Calu3 (cell line): ENCODE measurements at places on chromosomes 3 and 15. TPM values are rescaled to one million over a fixed set of nuclear protein-coding genes. Genes with fewer than 3 reads are reported as not detected.

GRCh38 chr3:56711344-56711743 lies 28.3 kb upstream of the TASOR start:
- DNase-seq: no peak

DNA sequence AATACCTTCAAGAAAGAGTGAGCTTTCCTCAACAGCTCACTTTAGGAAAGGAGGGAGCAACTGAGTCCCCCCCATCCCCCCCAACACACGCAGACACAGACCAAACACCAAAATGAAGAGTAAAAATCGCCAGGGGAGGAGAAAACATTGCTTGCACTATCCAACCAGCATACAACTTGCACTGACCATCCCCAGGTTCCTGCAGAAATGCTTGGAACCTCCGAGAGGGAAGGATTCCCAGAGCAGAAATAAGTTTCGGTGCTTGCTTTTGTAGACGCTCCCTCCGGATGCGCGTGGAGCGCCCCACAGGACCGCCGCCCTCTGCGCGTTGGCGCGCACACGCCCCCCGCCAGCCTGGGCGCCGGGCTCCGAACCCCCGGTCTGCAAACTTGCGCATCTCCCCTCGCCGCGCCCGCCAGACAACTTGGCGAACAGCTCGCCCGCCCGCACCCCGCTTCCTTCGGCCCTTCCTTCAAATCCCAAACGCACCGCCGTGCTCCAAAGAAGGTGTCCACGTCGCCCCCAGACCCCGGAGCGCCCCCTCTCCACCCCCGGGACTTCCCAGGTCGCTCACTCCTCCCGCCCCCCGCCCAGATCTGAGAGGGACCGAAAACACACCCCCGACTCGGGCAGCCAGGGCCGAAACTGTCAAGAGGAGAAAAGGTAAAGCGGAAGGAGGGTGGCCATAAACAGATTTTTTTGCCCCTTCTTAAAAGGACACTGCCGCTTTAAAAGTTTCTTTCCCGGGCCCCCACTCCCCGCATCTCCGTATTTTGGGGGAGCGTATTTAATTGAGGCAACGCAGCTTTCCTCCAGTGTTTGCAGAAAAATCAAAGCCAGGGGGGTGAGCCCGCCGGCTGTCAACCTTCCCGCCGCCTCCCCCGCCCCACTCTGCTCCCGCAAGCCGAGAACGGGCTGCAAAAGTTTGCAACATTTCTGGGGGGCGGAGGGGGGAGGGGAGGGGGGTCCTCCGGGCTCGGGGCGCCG lies 859 bp downstream of the RORA start:
- DNase-seq: no peak

DNA sequence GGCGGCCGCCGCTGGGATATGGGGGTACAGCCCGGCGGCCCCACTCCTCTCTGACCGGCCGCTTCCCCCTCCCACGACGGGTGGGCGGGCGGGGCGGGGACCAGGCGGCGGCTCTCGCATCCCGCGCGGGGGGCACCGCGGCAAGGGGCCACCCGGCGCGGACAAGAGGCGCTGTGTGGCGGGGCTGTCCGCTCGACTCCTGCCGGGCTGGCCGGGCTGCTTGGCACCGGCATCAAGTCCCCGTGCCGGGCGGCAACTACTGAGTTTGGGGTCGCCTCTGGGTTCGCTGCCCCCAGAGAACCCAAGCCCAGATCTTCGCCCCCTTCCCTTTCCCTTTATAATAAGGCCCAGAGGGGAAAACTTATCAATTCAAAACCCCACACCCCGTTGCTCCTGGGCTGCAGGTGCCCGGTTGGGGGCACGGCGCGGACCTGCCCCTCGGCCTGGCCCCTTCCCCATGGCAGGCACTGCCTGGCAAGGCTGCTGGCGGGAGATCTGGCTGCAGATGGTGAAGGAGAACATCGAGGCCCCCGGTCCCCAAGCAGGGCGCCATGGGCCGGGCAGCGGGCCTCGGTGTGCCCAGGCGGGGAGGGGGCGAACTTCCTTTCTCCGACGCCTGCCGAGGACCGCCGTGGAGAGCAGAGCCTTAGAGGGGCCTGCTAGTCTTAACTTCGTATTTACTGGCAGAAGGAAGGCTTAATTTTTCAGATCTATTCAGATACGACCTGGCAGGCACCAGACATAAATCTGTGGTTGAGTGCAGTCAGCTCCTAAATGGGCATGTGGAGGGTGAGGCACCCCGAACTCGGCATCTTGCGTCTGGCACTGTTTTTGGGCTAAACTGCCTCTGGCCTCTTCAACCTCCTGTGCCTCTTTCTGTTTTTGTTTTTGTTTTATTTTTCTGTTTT lies 911 bp downstream of the APBA2 start:
- no peak for DNase-seq

SCAMP2 gene
- total RNA-seq: 114 and 115 TPM in 2 replicates
